ENCODE measurements at places on chromosomes 3 and 15. TPM values are rescaled to one million over a fixed set of nuclear protein-coding genes. Genes with fewer than 3 reads are reported as not detected.

SHQ1 gene
- 31.6 TPM for polyA plus RNA-seq

GRCh38 chr15:74277242-74277810, 41.2 kb downstream of the CCDC33 start:
- DNase-seq = no peak

GATM gene
- 242 TPM for polyA plus RNA-seq

GRCh38 chr3:102092617-102093466, 243.5 kb downstream of the NFKBIZ start:
- DNase-seq = no peak

DNA sequence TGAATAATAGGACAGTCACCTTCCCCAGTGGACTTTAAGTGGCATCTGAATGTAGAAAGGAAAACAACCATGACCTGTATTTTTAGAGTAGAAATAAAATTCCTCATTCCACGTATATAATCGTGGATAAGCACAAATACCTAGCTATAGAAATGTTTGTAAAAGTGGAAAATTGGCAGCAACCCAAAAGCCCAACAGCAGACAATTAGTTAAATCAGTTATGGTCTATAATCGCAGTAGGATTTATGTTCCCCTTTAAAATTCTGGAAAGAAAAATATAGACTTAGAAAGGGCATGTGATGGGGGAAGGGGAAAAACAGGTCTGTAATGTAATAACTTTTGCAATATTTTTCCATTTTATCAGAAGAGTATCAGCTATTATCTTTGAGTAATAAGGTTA, 241.9 kb upstream of the ST8SIA2 start:
- no peak for DNase-seq

- DNase-seq = no peak
Observed at GRCh38 chr3:66154444-66154861, 66.3 kb upstream of the SLC25A26 start.

DNA sequence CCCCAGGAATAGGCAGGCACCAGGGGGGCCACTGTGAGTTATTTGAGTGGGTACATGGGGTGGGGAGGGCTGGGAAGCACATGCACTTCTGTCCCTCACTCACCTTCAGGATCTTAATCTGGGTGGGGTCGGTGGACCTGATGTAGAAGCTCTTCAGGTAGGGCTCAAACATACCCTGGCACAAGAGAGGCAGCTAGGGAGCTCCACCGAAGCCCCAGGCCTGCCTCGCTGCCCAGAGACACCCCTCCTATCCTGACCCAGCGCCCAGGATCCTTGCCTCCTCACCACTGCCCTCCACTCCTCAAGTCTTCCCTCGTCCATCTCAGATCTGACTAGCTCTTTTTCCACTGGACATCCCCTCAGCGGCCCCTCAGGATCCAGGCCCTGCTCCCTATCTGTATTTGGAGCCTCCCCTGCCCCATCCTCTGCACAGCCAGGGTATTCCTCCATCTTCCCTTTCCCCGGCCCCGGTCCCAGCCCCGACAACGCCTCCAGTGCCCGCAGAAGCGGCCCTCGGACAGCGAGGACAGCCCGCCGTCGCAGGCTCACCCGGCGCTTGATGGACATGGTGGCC, 30.0 kb downstream of the AP3B2 start:
- no peak for DNase-seq

- DNase-seq = no peak
Observed at GRCh38 chr15:85688711-85689110, 106.0 kb downstream of the KLHL25 start.

DNA sequence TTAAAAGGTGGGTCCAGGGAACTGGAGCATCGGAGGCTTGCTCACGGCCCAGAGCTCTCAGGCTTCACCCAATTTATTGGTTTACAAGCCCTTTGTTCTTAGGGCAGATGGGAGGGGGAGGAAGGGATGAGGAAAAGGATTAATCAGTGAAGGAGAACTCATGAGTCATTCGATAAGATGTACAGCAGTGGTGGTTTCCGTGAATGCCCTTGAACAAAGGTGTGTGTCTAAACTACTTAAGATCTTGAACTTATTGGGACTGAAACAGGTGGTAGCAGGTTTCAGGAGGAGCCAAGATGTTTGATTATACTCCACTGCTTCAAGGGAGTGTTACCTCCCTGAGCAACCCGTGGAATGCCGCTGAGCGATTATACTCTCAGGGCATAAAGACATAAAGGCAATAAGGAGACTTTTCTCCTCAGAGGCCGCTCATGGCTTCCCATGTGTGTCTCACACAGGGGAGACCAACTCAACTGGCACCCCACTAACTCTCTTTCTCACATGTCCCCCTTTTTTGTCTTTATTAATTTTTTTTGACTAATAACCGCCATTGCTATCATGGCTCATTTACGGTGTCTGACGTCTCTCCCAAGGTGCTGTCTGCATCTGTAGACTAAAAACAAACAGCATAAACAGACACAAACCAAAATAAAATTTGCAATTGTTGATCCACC, 17.3 kb upstream of the SLC28A2 start:
- no peak for DNase-seq

ABI3BP gene
- 26.8 TPM for polyA plus RNA-seq

SLC9C1 gene
- polyA plus RNA-seq = 1.2 TPM

CLSTN2 gene
- 2.0 TPM for polyA plus RNA-seq

GRCh38 chr3:67028001-67028784, 30.1 kb downstream of the KBTBD8 start:
- no peak for DNase-seq

GRCh38 chr3:7877312-7877711, 624.3 kb upstream of the LMCD1 start:
- no peak for DNase-seq

ST8SIA2 gene
- 5.3 TPM for polyA plus RNA-seq

LYSMD2 gene
- polyA plus RNA-seq = 3.5 TPM

GRCh38 chr3:22977650-22978289, 225.4 kb upstream of the UBE2E2 start:
- DNase-seq = no peak

GRCh38 chr3:117135207-117135606, 425.6 kb downstream of the TUSC7 start:
- no peak for DNase-seq

SCN11A gene
- polyA plus RNA-seq = 1.8 TPM

DNA sequence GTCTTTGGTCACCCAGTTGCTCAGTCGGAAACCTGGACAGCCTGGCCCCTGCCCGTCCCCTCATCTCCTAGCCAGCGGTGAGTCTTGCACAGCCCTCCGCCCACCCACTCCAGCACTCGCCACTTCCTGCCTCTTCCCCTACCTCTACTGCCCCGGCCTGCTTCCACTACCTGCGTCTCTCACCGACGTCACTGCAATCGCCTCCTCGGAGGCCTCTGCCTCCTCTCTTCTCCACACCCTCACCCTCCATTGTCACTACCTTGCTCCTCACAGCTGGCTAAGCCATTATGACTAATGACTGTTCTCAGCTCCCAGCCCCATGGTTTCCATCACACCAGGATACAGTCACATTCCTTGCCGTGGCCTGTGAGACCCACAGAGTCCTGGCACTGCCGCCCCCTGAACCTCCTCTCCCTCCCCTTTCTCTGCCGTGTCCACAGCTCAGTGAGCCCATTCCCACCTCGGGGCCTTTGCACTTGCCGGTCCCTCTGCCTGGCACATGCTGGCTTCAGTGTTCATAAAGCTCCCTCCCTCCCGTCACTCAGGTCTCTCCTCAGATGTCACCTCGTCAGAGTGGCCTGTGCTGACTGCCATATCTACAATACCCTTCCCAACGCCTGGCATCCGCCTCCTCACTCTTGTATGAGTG, 104.8 kb downstream of the FBLN2 start:
- DNase-seq = no peak

- DNase-seq = no peak
Observed at GRCh38 chr15:84976746-84977345, 4.8 kb upstream of the PDE8A start.

ARNT2 gene
- 60.8 TPM for polyA plus RNA-seq

LDHAL6B gene
- 0.23 TPM for polyA plus RNA-seq

DNA sequence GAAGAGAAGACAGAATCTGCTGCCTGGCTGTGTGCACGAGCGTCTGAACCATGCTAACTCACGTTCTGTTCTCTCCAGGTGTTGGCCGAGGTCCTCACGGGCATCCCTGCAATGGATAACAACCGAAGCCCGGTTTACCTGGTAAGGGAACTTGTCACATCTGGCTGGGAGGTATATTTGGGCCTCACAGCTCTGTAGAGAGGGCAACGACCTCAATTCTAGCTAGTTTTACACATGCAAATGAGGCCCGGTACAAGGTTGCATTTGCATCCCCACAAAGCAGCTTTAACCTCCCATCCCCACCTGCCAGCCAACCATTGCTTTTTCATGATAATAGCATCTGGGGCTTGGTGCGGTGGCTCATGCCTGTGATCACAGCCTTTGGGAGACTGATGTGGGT, 22.0 kb upstream of the TATDN2 start:
- no peak for DNase-seq

DNA sequence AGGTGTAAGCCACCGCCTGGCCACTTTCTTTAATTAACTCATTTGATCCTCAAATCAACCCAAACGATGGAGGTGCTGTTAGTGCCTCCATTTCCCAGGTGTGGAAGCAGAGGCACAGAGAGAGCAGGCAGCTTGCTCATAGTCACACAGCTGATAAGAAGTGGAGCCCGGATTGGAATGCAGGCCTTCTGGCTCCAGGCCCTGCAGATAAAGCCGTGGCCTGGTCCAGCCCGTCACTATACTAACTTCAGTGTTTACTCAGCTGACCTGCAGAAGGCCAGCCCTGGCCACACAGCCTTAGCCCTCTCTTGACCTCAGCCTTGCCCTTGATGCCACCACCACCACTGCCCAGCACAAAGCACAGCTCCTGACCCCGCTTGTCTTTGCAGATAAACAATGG, 116.7 kb downstream of the NUP210 start:
- DNase-seq = no peak

- DNase-seq = no peak
Observed at GRCh38 chr3:53044371-53044710, 1.5 kb downstream of the SFMBT1 start.

- no peak for DNase-seq
Observed at GRCh38 chr3:142272200-142272891, 47.0 kb upstream of the GK5 start.

TGM5 gene
- polyA plus RNA-seq = not detected

OXSR1 gene
- 54.3 TPM for polyA plus RNA-seq

GRCh38 chr3:40057786-40058185, 248.4 kb downstream of the MYRIP start:
- DNase-seq = no peak

PPP1R14D gene
- polyA plus RNA-seq = 0.62 TPM

IGSF11 gene
- 5.8 TPM for polyA plus RNA-seq

GRCh38 chr15:29800491-29801366, 21.5 kb downstream of the TJP1 start:
- DNase-seq = no peak

Data from left kidney (tissue), 8 donors.